Thoracic aorta (tissue), 2 donors: ENCODE measurements at places on chromosomes 4 and X.

DNA sequence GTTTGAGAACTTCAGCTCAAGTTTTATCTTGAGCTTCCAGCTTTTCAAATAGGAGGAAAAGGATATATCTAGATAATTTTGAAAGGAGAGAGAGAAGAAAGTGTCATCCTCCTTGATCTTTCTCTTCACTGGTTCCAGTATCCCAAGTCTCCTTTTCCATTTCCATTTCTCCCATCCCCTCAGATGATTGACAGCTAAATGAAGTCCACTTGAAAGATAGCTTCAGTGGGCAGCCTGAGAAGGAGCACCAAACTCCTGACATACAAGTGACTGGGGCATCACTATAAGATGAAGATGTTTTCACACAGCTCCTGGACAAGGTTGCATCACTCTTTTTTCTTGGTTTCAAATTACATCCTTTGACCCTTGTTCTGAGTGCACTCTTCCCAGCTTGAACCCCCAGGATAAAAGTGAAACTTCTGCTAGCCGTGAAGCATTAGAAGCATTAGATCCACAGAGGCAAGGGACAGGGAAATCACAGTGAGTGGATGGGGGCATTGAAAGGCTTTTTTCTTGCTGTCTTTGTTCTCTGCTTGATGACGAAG is 17.5 kb upstream of the MAGEA10 start:
- DNase-seq = no peak

DNA sequence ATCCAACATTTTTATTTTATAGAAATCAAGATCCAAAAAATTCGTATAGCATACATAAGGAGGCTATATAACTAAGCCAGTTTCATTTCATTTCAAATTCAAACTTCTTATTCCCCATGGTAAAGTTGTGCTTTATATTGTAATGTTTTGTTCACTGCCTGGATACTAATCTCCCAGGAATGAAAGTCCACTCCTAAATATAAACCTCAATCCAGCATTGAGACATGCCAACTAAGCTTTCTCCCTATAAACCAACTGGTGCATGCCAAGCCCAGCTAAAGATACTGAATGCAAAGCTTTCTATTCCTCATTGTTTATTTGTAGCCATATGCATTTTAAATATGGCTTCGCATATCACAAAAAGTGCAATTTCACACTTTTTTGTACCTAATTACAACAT is 63.8 kb upstream of the INPP4B start:
- no peak for DNase-seq

DNA sequence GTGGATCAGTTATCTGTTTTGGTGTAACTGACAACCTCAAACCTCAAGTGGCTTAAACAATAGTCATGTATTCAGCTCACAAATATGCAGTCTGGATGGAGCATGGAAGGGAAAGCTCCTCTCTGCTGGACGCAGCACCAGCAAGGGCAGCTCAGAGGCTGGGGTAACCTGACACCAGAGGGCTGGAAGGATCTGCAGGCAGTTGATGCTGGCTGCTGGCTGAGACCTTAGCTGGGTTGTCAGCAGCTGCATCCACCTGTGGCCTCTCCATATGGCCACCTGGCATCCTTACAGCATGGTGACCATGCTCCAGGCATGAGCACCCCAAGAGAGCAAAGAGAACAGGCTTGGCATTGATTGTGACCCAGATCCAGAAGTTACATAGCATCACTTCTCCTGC is 46.7 kb downstream of the ENPP6 start:
- no peak for DNase-seq

- no peak for DNase-seq
Measured at GRCh38 chr4:85769009-85769408, 294.1 kb downstream of the ARHGAP24 start.

DNA sequence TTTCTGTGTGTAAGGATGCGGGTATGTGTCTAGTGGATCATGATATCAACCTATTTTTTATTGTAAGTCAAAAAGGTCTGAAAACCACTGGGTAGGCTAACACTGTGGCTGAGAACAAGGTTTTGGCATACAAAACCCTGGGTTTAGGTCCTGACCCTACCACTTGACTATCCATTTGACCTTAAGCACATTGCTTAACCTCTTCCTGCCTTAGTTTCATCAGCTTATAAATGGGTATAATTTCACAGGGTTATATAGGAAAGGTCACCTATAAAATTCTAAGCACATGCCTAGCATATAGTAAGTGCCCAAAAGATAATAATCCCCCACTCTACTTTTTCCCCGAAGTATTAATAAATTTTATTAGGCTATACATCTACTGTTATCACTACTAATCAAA is 263.0 kb downstream of the UNC5C start:
- no peak for DNase-seq

DNA sequence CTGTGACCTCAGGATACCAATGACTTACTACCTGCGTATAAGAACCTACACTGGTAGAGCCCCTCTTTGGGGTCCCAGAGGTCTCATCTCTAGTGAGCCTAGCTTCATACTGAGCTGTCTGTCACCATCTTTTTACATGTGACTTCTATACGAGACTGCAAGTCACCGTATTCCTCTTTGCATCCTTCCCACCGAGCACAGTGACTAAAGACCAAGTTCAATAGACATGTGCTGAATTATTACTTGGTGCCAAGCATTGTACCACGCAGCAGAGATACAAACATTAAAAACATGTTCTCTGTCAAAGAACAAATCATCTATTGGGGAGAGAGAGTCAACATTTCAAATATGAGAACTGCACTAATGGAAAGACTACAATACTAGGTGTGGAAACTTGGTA is 16.4 kb downstream of the ARAP2 start:
- DNase-seq = no peak

GRCh38 chr4:169201222-169202144 is 69.3 kb downstream of the SH3RF1 start:
- DNase-seq = no peak

DNA sequence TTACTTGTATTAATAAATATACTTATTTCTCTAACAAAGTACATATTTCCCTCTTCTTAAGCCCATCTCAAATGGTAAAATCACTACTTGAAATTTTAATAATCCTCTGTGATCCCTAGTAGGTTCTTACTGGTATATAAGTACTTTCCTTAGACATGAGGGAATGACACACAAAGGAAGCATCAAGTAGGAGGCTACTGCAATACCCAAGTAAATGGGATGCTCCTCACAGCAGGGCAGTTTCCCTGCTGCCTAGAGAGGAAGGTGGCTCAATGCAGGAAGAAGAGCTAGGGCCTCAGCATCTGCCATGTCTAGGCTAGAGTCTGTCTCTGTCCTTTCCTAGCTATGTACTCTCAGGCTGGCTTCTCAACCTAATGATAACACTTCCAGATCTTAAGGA is 122.1 kb upstream of the DIPK2B start:
- no peak for DNase-seq

GRCh38 chr4:183345261-183345660 is 23.0 kb upstream of the CLDN24 start:
- no peak for DNase-seq

GRCh38 chr4:37465296-37465695 is 220.8 kb downstream of the NWD2 start:
- no peak for DNase-seq

DNA sequence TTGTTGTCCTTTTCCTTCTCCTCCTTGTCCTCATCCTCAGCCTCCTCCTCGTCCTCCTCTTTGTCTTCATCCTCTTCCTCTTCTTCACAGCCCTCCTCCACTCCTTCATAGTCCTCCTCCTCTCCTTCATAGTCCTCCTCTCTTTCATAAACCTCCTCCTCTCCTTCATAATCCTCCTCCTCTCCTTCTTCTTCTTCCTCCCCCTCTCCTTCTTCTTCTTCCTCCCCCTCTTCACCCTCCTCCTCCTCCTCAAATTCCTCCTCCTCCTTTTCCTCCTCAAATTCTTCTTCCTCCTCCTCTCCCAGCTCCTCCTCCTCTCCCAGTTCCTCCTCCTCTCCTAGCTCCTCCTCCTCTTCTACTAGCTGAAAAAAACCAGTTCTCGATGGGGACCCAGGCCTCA is 143.8 kb upstream of the RADX start:
- DNase-seq = no peak

DNA sequence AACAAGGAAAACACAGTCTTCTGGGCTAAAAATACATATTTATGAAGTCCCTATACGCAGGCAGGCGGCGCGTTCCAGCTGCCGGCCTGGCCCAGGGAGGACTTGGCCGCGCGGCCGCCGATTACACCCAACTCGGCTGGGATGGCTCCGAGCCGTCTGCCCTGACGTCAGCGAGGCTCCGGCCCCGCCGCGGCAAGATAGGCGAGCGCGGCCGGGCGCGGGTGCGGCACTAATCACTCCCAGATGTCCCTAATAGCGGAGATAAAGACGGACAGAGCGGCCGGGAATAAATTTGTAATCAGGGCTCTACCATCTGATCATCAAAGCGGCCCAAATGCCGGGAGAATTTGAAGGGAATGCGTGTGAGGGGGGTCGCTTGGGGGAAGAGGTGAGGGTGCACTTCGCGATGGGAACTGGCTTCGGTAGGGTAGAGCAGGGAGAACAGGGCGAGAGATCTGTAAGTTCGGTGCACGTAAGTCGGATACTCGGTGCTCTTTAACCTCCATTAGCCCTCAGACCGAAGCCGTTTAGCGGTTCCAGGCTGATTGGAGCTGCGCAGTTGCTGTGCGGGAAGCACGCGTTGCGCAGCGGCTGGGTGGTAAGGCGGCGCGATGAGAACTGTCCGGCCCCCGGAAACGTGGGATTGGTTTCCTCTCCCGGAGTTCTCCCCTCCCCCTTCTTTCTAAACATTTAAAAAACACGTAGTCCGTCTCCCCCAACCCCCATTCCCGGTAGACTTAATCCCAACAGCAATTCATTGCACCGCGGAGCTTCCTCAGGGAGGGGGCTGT is 7.7 kb downstream of the HAND2 start:
- no peak for DNase-seq
